Activated CD4-positive, alpha-beta T cell treated with anti-CD3 and anti-CD28 coated beads, Interleukin-2, Interleukin-4, amounts not matched to agents 100 ng/mL and 50 ng/mL, durations not matched to agents 16 hours and 8 hours (primary cell): ENCODE measurements at places on chromosomes 7 and 10.

GRCh38 chr7:71769326-71769725 is 637.4 kb downstream of the GALNT17 start:
- no peak for DNase-seq

- DNase-seq: no peak
Measured at GRCh38 chr7:43391518-43391917, 191.4 kb upstream of the STK17A start.

DNA sequence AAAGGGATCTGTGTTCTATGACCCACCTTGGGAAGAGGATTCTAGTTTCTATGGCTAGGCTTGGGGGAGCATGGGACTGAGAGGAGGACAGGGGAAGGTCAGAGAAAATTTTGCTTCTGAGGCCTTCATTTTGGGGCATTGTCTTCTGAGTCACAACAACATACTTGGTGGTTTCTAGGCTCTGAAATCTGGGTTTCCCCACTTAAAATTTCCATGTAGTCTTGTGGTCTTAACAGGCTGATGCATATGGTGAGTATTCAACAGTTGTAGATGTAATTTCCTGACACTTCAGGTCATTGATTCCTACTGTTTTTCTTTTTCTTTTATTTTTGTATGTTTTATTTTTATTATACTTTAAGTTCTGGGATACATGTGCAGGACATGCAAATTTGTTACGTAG is 88.5 kb downstream of the ANKRD7 start:
- DNase-seq: peak; percentile 46

DNA sequence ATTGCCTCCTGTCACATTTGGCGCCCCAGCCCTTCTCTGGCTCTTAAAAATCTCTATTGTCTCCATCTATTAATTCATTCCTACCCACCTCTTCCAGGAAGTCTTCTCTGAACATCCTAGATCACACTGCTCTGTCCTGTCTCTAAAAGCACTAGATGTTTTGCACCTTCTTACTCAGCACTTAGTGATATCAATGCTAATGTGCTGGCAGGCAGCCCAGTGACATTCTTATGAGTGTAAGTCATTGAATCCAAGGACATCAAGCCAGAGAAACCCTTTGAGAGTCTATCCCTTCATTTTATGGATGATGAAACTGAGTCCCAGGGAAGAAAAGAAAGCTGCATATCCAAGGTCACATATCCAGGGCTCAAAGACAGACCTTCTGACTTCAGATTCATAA is 48.3 kb upstream of the PAX2 start:
- DNase-seq: peak; percentile 4

- DNase-seq: no peak
Measured at GRCh38 chr10:24872790-24873182, 79.6 kb downstream of the PRTFDC1 start.

GRCh38 chr7:90654718-90655427 is 58.8 kb downstream of the CDK14 start:
- no peak for DNase-seq

GRCh38 chr10:28734938-28735759 is 57.8 kb downstream of the BAMBI start:
- DNase-seq: peak; percentile 13

DNA sequence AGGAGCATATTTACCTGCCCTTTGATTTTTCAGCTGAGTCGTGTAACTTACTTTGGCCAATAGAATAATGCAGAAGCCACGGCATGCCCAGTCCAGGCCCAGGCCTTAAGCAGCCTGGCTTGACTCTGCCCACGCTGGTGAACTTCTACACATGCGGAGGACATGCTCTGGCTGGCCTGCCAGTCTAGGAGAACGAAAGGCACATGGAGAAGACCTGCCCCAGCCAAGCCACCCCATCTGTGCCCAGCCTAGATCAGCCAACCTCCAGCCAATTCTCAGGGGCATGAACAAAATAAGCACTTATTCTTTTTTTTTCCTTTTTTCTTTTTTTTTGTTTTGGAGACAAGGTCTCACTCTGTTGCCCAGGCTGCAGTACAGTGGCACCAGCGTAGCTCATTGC is 112.7 kb upstream of the NANOS1 start:
- no peak for DNase-seq

DNA sequence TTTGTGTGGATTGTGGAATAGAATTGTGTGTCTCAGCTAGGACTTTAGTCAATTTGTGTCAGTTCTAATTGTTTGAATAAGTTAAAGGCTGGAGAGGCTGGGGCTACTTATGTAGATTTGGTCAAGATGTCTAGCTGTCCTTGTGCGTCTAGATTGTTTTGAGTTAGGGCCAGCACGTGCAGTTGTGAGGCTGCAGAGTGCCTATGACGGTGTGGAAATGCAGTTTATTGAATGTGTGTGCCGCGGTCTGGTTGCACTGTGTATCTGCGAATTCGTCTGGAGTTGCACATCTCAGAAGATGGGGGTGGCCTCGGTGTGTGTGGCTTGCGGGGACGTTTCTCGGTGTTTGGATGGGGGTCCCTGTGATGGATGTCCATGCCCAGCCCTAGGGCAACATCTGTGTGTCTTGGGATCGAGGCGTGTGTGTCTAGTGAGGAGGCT is 10.2 kb downstream of the EMX2 start:
- no peak for DNase-seq

- DNase-seq: no peak
Measured at GRCh38 chr10:86446987-86447386, 74.6 kb downstream of the WAPL start.

DNA sequence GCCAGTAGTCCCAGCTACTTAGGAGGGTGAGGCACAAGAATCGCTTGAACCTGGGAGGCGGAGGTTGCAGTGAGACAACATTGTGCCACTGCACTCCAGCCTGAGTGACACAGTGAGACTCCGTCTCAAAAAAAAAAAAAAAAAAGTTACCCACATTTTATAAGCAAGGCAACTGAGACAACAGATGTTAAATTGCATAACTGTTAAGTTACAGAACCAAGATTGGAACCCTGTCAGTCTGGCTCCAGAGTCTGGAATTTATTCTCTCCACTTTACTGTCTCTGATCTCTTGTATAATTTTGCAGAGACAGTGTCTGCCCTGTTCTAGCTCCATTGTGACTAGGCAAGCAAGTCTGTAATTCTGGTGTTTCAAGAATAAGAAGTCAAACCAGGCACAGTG is 6.2 kb upstream of the ITGB1 start:
- DNase-seq: no peak

DNA sequence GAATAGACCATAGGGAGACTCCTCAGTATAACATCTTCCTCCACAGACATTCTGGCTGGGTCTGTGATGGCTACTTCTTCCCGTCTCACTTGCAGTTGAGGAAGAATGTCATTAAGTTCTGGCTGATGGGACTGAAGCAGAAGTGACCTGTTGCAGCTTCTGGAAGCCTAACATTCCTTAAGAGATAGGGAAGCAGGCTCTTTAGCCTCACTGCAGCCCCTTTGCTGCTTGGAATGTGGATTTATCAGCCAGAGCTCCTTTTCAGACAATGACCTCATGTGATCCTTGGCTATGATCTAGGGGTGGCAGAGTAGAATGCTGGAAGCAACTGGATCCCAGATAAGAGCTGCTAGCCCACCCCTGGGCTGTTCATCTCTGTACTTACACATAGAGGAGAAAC is 142.5 kb downstream of the RNF216 start:
- DNase-seq: no peak
